Cerebellar nuclear complex (tissue), 1 donor: ENCODE measurements at places on chromosomes 12 and 14.

DNA sequence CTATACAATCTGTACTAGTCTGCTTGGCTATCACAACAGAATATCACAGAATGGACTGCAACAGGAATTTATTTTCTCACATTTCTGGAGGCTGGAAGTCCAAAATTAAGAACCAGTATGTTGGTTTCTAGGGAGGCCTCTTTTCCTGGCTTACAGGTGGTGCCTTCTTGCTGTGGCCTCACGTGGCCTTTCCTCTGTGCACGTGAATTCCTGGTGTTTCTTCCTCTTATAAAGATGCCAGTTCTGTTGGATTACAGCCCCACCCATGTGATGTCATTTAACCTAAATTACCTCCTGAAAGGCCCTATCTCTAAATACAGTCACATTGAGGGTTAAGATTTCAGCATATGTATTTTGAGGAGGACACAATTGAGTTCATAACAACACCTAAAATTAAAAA is 32.1 kb upstream of the C2CD5 start:
- DNase-seq = no peak

DNA sequence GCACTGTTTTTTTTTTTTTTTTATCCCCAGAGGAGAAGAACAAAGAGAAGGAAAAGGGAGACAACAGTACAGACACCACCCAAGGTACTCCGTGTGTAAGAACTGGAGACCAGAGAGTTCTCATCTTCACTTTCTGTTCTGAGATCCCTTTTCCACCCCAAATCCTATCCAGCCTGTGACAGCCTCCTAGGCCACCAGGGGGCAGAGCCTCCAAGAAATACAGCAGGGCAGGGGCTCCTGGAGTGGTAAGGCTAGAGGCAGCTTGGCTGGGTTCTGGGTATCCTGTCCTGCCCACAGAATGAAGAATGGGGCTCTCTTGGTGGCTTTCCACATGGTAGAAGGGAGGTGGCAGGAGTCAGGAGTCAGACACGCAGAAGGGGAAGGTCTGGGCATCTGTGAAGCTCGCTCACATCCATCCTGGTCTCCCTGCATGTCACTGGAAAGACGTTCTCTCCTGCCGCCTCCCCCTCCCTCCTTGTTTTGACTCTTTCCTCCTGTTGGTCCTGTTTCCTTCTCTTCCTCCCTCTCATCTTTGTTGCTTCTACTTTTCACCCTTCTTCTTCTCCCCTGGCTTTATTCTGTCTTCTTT is 12.0 kb downstream of the CLSTN3 start:
- no peak for DNase-seq

GRCh38 chr12:157644-158043 is 56.3 kb downstream of the SLC6A12 start:
- DNase-seq = no peak

DNA sequence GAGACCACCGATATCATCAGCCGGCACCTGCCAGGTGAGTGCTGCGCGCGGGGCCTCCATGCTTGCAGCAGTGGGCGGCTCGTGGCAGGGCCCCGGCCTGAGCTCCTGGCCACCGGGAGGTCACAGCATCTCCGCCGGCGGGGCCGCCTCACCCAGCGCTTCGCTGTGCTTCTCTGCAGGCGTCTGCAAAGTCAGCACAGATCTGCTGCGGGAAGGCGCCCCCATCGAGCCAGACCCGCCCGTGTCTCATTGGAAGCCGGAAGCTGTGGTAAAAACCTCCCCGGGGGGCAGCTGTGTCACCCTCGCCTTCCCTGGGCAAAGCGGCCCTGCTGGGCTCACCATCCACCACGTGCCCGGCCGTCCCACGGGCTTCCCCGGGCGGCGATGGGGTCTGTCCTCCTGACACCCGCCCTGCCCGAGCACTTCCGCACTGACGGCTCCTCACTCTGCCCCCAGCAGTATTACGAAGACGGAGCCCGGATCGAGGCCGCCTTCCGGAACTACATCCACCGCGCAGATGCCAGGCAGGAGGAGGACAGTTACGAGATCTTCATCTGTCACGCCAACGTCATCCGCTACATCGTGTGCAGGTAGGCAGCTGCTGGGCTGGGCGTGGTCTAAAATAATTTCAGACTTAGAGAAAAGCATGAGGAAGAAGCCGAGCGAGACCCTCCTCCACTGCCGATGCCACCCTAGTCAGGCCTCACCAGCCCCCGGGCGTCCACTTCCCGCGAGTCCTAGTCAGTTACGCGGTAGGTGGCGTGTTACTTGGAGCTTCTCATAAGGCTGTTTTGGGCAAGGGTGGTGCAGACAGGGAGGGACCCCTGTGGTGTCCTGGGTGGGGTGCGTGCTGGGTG is 7.1 kb downstream of the PGAM5 start:
- DNase-seq = no peak

- DNase-seq = no peak
Observed at GRCh38 chr14:51592836-51593235, 58.9 kb upstream of the FRMD6 start.

DNA sequence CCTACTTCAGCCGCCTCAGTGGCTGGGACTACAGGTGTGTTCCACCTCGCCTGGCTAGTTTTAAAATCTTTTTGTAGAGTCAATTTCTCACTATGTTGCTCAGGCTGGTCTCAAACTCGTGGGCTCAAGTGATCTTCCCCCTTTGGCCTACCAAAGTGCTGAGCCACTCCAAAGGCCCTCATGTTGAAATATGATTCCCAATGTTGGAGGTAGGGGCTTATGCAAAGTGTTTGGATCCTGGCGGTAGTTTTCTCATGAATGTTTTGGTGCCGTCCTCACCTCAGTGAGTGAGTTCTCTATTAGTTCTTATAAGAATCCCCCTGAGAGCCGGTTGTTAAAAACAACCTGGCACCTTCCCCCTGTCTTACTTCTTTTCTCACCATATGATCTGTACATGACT is 784.6 kb downstream of the TMTC2 start:
- DNase-seq = no peak

GRCh38 chr12:39123580-39124253 is 218.3 kb upstream of the CPNE8 start:
- no peak for DNase-seq

DNA sequence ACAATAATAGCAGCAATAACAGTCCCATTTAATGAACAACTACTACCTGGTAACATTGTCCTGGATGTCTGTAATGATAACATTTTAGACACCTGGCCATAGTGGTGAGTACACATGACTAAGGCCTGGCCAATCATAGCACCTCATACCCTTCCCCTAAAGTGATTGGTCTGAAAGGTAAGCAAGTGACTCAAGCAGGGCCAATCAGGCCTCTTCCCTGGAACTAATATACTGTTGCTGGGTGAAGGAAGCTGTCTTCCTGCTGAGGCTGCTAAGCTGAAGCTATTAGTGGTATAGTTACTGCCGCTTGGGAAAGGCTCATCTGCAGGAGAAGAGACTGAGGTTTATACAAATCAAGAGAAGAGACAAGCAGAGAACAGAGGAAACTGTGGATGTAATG is 18.7 kb upstream of the NOS1 start:
- DNase-seq = no peak

DNA sequence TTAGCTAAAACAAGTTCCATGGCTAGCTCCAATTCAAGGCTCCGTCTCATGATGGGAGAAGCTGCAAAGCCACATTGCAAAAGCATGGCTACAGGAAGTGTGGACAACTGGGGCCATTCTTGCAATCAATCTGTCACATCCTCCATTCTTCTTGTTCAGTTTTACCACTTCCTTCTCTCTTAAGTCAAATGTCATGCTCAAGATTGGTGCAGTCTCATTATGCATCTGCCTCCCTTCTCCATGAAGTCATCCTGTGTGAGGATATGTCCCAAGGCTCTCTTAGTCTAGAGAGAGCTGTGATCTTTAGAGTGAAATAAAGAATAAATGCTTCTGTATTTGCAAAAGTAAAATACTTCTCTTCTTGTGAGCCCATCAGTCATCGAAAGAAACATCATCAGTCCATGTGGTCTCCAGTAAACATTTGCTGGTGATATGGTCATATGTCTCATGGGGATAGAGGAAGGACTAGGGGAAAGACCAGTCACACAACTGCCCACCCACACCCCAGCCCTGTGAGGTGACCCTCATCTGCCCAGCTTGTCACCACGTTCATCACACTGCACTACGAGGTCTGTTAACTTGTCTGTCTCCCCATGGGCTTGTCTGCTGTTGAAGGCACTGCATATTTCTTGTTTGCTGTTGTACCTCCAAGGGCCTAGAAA is 303.0 kb downstream of the NUAK1 start:
- no peak for DNase-seq

DNA sequence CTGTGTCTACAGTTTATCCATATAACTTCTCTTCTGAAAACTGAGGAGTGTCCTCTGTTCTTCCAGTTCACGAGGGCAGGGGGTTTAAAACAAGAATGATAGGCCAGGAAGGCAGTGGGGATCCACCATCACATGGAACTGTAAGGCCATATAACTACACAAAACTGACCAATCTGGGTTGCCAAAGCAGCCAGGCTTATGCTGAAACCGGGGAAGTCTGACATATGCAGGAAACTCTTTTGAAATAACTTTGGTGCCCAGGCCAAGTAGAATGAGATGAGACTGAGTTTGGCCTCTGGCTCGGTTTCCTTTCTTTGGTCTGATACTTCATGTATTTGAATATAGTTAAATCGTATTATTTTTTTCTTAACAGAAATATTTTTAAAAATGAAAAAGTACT is 18.0 kb upstream of the ATF1 start:
- DNase-seq = no peak

DNA sequence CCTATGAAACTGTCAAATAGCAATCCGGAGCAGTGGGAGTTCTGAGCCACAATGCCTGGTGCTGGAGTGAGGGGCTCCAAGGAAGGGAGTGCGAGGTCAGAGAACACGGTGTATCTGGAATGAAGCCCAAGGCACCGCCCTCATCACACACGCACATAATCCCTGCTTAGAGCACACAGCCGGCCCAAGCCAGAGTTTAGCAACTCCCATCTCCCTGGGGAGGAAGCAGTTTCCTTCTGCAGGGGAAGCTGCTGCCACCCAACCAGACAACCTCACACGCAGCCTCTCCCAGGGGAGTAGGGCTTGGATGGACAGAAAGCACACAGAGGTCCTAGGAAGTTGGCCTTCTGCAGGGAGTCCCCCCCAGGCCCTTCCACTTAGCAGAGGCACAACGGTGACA is 31.3 kb downstream of the ACTN1 start:
- no peak for DNase-seq

DNA sequence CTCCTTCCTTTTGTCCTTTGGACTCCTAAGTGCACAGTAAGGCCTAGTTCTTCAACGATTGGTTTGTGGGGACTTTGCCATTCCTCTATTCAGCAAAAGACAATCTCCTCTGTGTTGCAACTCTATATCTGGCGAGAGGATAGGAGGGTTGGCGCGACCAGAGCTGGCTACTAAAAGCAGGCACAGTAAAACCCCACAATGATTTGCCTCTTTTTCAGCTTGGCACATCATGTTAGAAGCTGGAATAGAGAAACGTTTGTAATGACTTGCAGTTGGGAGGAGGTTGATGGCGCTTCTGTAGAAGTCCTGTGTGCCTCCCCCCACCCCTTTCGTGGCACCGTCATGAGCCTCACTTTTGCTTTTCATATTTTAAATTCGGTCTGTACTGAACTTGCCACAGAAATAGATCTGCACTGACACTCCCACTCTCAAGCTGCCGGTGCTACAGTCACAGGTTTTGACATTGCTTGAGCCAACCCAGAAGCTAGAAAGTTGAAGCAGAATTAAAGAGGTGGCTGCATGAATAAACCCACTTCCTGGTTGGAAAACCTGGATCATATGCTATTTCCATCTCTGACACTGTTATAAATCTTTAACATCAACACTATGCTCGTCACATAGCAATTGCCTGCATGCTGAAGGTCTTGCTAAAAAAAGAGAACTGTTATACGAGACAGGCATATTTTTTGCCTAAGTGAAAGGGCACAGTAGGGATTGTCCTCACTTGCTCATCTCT is 315.3 kb upstream of the PRICKLE1 start:
- no peak for DNase-seq
